ENCODE measurements at places on chromosomes 13 and 19.

- no peak for DNase-seq
These were observed 75.6 kb downstream of the ATP8A2 start for GRCh38 chr13:25447396-25447795.

DNA sequence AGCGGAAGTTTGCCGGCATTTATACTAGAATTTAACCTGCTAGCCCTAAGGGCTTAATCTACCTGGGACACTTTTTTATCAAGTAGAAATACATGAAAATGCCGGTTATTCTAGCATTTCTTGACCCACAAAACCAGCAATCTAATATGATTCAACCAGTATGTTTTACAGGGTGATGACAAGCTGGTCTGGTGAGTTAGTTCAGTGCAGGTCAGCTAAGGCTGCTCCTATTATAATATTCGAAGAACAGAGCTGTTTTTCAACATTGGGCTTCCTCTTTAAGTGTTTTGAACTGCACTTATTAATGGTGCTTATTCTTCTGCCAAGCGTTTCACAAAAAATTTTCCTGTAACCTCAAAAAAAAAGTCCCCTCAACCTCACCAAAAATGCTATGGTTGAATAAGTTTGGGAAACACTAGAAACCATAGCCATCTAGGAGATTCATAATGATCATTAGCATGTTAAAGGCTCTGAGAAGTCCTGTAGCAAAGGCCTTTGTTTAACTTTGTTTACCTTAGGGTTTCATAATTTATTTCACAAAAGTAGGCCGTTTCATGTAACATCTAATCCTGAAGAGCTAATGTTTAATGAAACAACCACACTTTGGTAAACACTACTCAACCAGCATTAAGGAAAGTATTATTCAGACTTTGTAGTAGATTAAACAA, 526.6 kb downstream of the KLF12 start:
- DNase-seq: no peak

- DNase-seq: no peak
These were observed 1713.1 kb upstream of the PCDH20 start for GRCh38 chr13:63128716-63129115.

GRCh38 chr13:52187029-52187423, 27.6 kb upstream of the NEK3 start:
- DNase-seq: no peak

GRCh38 chr19:35717665-35718344, at the start of gene KMT2B:
TSS of gene KMT2B (plus strand) at chr19:35718003. CDS start at chr19:35718019, 16 bp downstream.
- no peak for DNase-seq

GRCh38 chr13:20825477-20825875, 51.7 kb upstream of the EEF1AKMT1 start:
- no peak for DNase-seq

- DNase-seq: no peak
These were observed 846 bp downstream of the ZNF790 start for GRCh38 chr19:36837176-36837905.

DNA sequence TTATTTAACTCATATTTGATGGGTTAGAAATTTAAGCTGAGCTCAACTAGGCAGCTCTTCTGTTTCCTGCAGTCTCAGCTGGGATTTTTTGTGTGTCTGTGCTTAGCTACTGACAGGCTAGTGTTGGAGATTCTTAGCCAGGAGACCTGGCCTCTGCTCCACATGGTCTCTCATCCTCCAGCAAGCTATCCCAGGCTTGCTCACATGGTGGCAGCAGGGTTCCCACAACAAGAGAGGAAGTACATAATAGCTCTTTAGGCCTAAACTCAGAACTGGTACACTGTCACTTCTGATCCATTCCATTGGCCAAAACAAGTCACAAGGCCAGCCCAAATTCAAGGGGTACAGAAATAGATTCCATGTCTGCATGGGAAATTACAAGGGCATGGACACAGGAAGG, 406.2 kb downstream of the SUCLA2 start:
- DNase-seq: no peak

DNA sequence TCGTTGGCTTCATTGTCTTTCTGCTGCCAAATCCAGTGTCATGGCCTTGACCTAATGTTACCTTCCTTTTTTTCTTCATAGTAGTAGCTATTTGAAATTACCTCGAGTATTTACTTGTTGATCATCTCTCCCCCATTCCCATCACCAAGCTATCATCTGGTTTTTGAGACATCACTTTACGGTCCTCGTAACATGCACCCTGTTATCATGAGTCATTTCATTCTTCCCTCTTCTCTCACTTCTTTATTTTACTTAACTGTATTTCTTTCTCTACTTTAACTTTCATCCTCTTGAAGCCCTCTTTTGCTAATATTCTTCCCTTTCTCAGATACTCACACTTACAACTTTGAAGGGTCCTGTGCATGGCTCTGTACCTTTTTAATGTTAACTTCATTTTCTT, 31.8 kb downstream of the TPP2 start:
- DNase-seq: no peak

DNA sequence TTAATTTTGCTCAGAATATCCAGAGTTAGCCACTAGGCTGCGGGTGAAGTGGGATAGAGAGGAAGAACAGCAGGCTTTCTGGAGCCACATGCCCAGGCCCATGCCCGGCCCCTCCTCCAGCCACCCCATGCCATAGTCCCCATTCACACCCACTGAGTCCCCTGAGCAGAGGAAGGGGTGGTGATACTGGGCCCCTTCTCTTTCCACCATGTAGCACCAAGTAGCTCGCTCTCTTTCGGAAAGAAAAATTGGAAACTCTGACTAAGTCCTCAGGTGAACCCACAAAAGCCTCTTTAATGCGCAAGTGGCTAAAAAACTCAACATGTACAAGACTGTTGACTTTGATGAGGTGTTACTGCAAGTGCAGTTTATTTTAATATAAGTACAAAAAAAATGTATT, 76.7 kb upstream of the GPR183 start:
- DNase-seq: peak; percentile 38

- no peak for DNase-seq
These were observed 1.9 kb downstream of the ZC3H4 start for GRCh38 chr19:47111682-47112165.

DNA sequence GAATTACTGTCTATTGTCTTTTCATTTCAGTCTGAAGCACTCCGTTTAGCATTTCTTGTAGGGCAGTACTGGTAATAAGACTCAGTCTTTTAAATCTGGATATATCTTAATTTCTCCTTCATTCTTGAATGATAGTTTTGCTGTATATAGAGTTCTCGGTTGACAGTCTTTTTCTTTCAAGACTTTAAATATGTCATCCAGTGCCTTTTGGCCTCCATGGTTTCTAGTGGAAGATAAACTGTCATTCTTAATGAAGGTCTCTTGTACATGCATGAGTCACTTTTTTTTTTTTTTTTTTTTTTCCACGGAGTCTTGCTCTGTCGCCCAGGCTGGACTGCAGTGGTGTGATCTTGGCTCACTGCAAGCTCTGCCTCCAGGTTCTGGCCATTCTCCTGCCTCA, 27.2 kb upstream of the ZDHHC20 start:
- no peak for DNase-seq

- peak; percentile 34 for DNase-seq
These were observed 80.2 kb downstream of the SHISA2 start for GRCh38 chr13:25971459-25972145.

- no peak for DNase-seq
These were observed 5.7 kb downstream of the ACTN4 start for GRCh38 chr19:38653028-38653571.

DNA sequence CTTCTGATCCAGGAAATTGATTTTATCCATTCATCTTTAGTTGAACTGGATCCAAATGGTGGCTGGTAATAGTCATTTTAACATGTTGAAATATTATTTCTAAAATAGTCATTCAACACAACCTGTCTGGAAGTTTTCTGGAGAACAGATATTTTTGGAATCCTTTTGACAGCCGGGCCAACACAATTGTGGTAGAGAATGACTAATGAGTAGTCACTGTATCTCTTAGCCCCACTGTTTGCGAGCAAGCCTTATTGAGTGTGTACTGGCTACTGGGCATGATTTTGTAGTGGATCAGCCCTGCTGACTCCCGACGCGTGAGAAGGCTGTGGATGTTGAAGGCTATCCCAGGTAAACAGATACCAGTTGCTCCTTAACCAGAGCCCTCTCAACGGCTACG, 383.4 kb downstream of the ZNF536 start:
- DNase-seq: no peak

DNA sequence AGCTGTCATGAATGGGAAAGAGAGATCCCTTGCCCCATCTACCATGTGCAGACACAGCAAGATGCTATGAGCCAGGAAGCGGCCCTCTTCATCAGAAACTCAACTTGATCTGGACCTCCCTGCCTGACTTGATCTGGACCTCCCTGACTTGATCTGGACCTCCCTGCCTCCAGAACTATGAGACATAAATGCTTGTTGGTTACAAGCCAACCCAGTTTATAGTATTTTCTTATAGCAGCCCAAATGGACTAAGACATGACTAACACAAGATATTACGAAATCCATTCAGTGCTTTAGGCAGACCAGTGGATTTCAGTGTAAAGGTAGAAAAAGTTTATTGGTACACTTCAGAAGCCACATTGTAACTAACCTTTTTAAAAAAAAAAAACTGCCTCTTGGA, 15.6 kb downstream of the PCID2 start:
- DNase-seq: no peak

DNA sequence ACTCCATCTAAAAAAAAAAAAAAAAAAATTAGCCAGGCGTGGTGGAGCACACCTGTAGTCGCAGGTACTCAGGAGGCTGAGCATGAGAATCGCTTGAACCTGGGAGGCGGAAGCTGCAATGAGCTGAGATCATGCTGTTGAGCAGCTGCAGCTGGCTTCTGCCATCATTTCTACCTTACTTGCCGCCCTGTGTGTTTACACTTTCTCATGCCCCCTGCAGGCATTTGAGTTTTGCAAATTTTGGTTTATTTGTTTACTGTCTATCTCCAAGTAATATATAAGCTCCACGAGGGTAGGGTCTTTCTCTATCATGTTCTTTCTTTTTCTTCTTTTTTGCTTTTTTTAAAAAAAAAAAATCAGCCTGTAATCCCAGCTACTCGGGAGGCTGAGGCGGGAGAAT, 18.0 kb downstream of the CACNG6 start:
- DNase-seq: no peak

DNA sequence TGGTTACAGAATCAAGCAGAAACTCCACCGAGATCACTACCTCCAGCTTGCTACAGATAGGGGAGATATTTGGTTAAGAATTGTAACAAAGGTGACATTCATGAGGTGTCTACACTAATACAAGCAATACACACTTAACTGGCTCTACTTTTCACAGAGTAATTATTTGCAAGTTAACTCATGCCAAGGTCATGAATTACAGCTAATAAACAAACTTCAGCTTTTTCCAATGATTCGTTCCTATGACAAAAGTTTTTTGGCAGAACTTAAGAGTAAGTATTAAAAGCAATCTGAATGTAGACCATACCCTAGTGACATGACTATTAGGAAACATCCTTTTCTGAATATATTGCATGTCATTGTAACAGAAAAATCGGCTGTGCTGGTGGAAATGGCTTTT, 72.1 kb downstream of the LHFPL6 start:
- DNase-seq: no peak

- no peak for DNase-seq
These were observed 14.8 kb downstream of the STX10 start for GRCh38 chr19:13135068-13136062.

GRCh38 chr19:1998712-1999708, 16.5 kb downstream of the BTBD2 start:
- DNase-seq: no peak

GRCh38 chr19:54573330-54573872, at the start of gene LILRA2:
TSS of gene LILRA2 (plus strand) at chr19:54573790. CDS start at chr19:54573879, 89 bp downstream.
- DNase-seq: no peak

- no peak for DNase-seq
These were observed 6.6 kb downstream of the ATP7B start for GRCh38 chr13:52004511-52005170.

DNA sequence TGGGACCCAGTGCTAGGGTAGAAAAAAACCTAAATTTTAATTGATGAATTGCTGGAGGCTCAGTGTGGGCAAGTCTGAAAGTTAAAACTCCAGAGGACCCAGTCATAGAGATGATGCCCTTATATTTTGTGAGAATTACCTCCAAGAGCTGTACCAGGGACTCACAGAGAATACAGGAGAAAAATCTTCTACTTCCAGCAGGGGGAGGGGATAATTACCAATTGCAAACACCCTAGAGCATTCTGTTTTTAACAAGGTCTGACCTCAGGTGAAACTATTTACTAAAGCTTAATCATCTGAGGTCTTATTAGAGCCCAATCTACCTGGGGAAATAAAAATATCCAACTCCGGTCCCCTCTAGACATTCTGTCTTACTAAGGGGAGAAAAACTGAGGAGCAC, 994.7 kb upstream of the MIR17HG start:
- no peak for DNase-seq

DNA sequence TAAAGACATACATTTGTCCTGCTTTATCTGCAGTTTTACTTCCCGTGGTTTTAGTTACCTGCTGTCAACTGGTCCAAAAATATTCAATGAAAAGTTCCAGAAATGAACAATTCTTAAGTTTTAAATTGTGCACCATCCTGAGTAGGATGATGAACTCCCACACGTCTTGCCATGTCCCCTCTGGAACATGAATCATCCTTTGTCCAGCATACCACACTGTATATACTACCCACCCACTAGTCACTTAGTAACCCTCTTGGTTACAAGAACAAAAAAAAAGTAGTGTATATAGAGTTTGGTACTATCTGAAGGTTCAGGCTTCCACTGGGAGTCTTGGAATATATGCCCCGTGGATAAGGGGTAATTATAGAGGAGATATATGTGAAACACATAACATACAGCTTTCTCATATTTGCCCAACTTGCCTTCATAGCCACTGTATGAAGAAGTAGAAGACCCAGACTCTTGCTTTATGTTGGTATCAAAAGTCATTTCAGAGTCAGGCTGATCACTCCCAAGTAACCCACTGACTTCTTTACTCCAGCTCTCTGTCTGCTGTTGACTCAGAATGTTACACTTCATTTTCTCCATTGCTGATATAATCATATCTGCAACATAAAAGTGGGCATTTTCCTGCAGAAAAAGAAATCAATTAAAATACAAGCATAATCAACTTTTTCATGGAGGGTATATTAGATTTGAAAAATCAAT, 19.3 kb downstream of the RUBCNL start:
- no peak for DNase-seq

DNA sequence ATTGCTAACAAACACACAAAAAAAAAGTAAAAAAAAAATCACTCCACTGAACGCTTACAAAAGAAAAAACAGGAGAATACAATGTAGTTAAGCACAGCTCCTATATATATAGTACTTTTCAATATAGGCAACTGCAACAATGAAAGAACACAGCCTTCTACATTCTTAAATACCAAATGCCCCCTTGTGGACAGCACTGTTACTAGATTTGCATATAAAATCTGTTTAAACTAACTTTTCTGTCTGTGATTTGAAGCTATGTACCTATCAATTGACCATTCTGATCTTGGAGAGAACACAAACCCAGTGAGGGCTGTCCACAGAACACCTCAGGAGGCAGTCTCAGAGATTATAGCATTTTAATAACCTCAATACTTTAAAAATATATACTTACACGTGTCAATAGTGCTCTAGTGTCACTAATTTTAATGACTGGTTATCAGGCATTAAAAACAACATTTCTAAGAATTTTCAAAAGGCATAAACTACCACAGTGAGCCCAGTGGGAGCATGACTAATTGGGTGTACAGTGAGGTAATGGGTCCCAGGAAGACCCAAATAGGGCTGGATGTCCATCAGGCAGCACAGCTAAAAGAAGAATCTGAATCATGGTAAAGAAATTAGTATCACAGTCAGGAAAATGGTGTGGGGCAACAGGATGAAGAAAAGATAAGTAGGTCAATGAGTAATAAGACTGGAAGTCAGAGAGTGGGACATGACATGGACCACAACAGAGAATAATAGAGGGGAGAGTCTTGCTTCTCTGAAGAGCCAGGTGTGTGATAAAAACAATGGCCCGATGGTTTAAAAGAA, 22.2 kb downstream of the CCDC169 start:
- DNase-seq: no peak

Measured in stimulated activated CD4-positive, alpha-beta T cell treated with anti-CD3 and anti-CD28 coated beads, Interleukin-4, amount 100 ng/mL, for 24 hours (primary cell).